ENCODE measurements at places on chromosomes 1 and 21.

DNA sequence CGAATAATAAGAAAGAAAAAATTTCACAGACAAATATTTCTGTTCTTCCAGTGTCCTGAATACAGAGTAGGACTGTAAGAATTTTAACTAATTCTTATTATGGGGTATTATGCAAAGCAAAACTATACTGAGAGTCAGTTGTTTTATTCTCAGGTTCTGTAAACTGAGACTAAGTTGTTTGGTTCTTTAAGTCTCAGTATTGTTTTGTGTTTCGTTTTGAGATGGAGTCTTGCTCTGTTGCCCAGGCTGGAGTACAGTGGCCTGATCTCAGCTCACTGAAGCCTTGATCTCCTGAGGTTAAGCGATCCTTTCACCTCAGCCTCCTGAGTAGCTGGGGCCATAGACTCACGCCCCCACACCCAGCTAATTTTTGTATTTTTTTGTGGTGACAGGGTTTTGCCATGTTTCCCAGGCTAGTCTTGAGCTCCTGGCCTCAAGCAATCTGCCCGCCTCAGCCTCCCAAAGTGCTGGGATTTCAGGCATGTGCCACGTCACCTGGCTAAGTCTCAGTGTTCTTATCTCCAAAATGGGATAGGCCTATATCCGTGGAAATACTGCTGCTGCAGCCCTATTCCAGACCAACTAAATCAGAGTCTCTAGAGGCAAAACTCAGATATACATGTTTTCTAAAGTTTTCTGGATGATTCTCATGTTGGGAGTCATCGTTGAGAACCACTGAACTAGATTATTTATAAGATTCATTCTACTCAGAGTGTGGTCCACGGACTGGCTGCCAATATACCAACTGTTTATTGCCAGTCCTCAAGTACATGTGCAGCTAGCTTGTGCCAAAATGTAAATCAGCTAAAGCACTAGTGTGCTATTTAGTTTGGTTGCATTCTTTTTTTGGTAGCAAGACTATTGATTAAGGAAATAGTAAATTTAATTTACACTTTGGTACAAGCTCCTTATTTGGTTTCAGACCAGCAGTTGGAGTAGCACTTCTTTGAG is 116.6 kb downstream of the HS2ST1 start:
- DNase-seq: no peak

- no peak for DNase-seq
These were observed 13.5 kb downstream of the SLC37A1 start for GRCh38 chr21:42527127-42527488.

DNA sequence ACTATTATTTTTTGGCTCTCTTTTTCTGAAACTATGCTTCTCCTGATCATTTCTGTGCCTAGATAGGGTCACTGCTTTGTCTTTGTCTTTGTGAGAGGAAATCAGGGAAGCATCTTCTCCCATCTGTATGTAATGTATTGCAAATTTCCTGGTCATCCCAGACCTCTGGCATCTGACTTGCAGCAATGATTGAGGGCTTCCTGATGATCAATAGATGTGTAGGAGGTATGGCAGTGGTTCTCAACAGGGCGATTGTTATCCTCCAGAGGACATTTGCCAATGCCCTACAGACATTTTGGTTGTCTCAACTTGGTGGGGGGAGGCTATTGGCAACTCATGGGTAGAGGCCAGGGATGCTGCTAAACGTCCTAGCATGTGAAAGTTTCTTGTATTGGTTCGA is 64.7 kb downstream of the RGL1 start:
- no peak for DNase-seq

GRCh38 chr1:109877317-109877771 is 33.3 kb upstream of the CSF1 start:
- DNase-seq: peak; percentile 78

DNA sequence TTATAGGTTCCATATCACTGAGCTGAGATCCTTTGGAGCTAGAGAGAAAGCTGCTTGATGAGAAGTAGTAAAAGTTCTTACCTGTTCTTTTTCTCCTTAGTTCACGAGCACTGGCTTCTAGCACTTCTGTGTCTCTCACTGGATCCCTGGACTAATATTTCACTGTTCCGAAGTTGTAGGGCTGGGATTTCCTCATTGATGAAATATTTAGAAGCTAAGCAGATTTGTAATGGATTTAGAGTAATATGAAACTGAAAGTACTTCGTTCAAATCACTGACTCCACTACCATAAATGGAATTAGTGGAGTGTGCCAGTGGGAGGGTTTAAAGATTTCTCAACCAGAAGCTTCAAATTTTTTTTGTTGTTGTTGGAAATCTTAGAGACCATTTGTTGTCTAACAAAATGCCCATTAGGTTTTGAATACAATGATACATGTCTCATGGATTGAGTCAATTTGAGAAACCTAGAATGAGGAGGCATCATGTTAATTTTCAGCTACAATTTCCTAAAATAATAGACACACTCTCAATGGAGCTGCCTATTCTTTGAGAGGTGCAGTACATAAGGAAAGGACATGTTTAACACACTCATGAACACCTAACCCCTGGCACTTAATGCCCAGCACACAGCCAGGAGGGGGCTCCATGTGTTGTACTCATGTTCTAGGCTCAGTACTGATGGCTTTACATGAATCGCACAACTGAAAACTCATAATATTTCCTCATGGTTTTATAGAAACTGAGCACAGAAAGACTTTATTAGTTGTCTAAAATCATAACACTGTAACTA is at the start of gene GBP1:
Gene GBP1 (minus strand): TSS at position 130 of the 790 bp plus-strand sequence. CDS start 1,974 bp downstream, outside the sequence.
- no peak for DNase-seq

DNA sequence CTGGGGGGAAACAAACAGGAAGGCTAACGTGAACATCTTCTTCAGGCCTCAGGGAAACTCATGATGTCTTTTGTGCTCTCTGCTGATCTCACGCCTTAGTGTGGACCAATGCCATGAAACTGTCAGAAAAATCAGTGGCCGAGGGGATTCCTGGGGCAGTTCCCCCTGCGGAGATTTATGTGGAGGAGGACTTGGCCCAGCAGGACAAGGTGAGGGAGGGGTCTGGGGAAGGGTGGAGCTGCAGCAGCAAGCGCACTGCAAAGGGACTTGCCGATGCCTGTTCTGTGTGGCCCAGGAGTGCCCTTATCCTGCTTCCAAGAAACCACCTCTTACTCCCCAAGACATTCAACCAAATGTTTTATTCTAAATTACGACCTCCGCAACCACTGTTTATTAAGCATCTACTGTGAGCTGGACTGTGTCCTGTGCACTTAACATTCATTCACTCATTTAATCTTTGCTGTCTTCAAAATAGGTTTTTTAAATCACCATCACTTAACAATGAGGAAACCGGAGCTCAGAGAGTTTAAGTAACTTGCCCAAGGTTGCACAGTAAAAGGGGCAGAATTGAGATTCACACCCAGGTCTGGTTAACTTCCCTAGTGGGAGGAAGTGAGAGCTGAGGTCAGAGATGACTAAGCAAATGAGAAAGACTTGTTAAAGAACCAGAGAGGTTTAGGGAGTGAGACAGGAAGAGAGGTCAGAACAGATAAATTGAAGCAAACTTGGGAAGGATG is 49.7 kb downstream of the FHAD1 start:
- DNase-seq: no peak

- DNase-seq: no peak
These were observed 525.3 kb downstream of the KIF26B start for GRCh38 chr1:245679821-245680780.

DNA sequence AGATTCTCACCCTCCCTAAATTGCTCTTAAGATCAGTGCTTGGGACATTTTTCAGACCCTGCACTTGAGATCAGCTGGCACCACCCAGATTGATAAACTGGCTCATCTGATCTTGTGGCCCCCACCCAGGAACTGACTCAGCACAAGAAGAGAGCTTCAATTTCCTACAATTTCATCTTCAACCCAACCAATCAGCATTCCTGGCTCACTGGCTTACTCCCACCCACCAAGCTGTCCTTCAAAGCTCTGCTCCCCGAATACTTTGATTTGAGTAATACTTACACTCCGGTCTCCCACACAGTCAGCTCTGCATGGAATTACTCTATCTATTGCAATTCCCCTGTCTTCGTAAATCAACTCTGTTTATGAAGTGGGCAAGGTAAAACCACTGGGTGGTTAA is 461.9 kb upstream of the RGS18 start:
- DNase-seq: no peak

- DNase-seq: no peak
These were observed 14.9 kb upstream of the CYB5R1 start for GRCh38 chr1:202981939-202982338.

DNA sequence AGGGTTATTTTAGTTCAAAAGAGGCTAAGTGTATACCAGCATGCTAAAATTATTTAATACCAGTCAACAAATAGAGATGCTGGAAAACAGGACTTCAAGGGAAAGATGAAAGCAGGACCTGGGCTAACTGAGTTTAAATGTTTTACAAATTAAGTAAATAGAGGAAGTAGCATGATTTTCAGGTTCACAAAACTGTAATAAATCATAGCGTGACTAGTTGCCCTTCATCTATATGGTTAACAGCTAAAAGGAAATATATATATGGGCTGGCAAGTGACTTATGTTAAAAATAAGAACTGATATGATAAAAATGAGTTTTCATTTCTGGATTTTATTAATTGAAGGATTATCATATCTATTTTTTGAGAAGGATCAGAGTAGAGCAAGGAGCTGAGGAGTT is 25.6 kb downstream of the DPYD start:
- DNase-seq: no peak

DNA sequence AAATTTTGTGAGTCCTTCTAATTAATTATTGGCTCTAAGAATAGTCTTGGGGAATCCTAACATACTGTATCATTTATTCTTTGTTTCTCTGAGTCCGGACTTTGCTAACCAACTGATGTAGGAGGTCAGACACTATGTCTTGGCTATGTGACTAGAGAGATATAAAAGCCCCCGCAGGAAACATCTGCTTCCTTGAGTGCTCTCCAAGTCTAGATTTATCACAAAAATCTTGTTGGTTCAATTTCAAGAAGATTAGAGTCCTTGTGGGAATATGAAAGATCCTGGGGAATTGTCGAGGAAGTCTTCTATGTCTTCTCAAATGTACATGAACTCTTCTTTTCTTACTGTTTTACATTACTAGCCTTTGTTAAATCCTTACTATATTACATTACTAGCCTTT is 1712.5 kb downstream of the NCAM2 start:
- DNase-seq: no peak

DNA sequence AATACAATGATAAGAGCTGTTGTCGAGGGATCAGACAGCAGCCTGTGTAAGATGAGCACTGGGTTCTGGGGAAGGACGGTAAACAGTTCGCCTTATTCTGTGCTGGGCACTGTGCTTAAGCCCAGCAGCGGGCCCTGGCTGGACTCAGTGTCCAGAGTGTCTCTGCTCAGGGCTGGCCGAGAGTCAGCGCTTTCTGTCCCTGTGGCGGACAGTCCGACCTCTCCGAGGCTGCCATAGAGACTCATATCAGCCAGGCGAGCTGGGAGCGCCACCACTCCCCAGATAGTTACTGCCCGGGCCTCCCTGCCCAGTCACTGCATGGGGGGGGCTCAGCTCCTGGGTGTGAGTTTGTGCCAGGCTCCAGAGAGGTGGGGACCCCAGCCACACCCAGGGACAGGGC is 14.7 kb upstream of the NPHP4 start:
- no peak for DNase-seq

Data from T1000 (cell line).